Left lung (tissue), 14 donors: ENCODE measurements at places on chromosomes 1 and 21. TPM values are rescaled to one million over a fixed set of nuclear protein-coding genes. Genes with fewer than 3 reads are reported as not detected.
A peak's percentile ranks its signal among the peaks of the same experiment; 100 is the strongest.

Gene OR2L13
- not detected for polyA plus RNA-seq

- DNase-seq, result peak; percentile 31
These were observed 28.3 kb downstream of the VANGL2 start for GRCh38 chr1:160428655-160429054.

- DNase-seq, result no peak
These were observed 10.8 kb downstream of the CFAP45 start for GRCh38 chr1:159889202-159889601.

DNA sequence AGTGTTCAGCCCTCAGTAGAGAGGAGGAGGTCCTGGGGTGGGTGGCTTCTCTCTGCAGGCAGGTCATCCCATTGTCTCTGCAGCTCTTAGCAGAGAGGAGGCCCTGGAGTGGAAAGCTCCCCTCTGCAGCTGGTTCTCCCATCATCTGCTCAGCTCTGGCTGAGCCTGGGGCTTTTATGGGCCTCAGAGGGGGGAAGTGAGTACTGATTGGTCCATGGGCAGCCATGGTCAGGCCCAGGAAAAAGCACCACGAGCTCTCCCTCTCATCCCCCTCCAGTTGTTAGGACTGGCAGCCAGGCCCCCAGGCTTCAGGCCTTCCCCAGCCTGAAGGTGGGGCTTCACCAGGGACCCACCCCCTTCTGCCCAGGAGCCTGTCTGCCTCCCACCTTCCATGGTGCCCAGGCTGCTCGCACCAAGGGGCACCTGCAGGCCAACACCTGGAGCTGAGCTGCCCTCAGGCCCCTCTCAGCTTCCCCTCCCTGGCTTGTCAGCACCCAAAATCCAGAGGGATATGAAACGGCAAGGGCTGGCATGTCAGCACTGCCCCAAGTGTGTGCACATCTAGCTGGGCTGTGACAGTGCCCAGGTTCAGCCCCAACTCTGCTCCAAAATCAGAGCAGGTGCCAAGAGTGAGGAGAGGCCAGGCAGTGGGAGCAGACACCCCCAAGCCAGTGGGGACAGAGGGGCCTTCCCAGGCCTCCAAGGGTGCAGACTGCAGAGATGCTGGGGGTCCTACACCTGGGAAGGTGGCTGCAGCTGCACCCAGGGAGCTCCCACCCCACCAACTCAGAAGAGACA is 449.0 kb downstream of the MATN1 start:
- DNase-seq, result no peak

Gene CFAP107
- 1.9 TPM for polyA plus RNA-seq

GRCh38 chr1:1173061-1173792 is 453 bp upstream of the TTLL10 start:
- no peak for DNase-seq

- DNase-seq, result no peak
These were observed 1.4 kb downstream of the SH3BGRL3 start for GRCh38 chr1:26281091-26281958.
